ENCODE measurements at places on chromosomes 12 and 14.
A peak's percentile ranks its signal among the peaks of the same experiment; 100 is the strongest.

- DNase-seq, result peak; percentile 61
These were observed 2.7 kb downstream of the CMTM5 start for GRCh38 chr14:23379366-23380196.

DNA sequence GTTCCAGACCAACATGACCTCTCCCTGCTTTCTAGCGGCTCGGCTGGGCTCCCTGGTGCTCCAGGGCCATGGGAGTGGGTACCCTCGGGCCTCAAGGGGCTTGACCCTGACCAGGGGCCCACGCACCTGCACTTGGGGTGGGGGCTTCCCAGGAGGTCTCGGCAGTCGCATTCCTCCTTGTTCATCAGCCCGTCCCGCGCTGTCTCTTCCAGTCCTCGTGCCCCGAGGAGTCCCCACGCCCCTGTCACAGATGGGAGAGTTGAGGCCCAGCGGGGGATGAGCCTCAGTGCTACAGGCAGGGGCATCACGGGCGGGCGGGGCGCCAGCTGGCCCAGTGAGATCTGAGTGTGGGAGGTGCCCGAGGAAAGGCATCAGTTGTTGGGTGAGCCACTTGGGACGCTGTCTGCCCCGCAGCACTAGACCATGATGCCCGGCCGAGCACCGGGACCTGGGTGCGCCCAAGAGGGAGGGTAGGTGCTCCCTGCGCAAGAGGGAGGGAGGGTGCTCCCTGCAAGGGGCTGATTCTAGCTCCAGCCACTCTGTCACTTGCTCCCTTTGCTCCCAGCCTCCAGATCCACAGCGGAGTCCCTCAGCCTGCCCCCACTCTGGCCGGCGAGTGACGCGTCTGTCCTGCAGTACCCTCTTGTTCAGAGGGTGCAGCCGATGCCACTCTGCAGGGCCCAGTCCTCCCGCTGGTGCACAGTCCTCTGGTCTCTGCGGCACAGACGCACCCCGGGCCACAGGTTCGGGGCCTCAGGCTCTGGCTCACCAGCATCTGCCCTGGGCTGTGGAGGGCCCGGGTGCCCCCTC lies 23.8 kb downstream of the MMP17 start:
- no peak for DNase-seq

- DNase-seq, result no peak
These were observed 15.4 kb upstream of the PPP1R1A start for GRCh38 chr12:54603872-54604271.

DNA sequence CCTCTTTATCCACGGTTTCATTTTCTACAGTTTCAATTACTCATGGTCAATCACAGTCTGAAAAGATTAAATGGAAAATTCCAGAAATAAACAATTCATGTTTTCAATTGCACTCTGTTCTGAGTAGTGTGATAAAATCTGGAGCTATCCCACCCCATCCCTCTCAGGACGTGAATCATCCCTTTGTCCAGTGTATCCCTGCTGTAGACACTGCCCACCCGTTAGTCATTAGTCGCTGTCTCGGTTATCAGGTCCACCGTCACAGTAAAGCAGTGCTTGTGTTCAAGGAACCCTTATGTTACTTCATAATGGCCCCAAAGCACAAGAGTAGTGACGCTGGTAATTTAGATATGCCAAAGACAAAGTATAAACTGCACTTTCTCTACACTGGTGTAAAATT lies 141.0 kb upstream of the LMNTD1 start:
- DNase-seq, result peak; percentile 82

DNA sequence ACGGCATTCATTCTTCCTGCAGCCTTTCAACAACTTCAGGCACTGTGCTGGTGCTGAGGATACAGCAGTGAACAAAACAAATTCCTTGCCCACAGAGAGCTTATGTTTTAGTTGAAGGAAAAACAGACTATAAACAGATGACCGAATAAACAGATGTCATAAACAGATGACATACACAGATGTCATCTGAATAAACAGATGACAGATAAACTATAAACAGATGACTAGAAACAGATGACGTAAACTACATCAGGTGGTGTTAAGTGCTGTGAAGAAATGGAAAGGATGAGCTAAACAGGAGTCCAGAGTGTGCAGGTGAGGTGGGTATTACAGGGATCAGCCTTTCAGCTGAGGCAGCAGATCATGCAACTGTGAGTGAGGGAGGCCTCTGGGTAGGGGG lies 80.9 kb downstream of the FAR2 start:
- DNase-seq, result no peak
